ENCODE measurements at places on chromosomes 1 and 21.

GRCh38 chr21:16421965-16422364 lies 692.2 kb downstream of the USP25 start:
- DNase-seq: no peak

GRCh38 chr21:44699502-44700001 lies 2.6 kb downstream of the KRTAP10-12 start:
- DNase-seq: no peak

GRCh38 chr1:167748906-167749305 lies 27.1 kb downstream of the MPZL1 start:
- DNase-seq: no peak

- DNase-seq: no peak
Observed at GRCh38 chr1:51484591-51484990, 34.5 kb downstream of the EPS15 start.

DNA sequence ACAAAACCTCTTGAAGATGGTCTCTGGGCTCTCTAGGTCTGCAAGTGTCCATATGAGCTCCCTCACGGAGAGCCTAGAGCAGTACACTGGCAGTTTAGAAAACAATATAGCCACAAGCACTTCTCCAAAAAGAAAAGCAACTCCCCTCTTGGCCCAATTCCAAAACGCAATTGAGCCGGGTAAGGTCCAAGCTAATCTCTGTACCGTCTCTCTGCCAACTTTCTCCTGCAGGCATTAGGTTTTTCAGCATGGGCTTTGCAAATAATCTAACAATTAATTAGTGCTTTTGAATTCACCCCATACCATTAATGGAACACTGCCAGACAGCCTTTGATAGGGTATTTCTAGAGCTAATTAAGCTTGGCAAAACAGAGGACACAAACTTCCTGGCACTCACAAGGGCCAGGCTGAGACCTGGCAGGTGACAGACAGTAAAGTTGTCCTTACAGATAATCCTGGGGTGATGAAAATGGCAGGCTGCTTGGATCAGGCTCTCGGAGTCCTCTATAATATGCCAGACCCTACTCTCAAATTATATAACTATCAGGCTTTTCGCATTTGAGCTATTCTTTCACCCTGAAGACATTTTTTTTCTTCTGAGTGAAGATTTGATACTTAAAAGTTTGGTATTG lies 39.8 kb downstream of the TGFBR3 start:
- DNase-seq: peak; percentile 66

DNA sequence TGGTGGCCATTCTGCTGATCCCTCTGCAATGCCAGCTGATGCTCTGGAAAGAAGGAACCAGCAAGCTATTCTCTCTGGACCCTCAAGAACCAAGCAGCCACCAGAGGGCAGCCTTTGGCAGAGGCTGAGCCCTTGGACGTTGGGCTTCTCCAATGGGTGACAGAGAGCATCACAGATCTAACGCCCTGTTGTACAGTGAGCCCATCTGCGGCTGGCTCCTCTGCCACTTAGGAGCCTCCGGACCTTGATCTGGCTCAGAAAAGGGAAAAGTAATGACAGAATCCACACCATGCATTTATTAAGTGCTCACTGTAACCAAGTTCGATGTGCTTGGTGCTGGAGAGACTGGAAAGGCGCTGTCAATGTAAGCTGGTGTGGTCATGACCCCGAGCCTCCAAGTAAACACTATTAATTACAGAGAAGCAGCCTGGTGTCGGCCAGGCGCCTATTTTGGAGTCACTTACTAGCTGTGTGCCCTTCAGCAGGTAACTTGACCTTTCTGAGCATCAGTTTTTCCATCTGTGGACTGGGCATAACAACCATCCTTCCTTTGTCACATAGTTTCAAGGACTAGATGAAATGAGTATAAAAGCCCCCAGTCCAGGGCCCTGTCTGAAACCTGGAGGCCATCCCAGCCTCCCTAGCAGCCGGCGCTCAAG lies 34.9 kb downstream of the ECE1 start:
- DNase-seq: peak; percentile 90

GRCh38 chr1:30756545-30757351 lies 826 bp downstream of the LAPTM5 start:
- peak; percentile 82 for DNase-seq

DNA sequence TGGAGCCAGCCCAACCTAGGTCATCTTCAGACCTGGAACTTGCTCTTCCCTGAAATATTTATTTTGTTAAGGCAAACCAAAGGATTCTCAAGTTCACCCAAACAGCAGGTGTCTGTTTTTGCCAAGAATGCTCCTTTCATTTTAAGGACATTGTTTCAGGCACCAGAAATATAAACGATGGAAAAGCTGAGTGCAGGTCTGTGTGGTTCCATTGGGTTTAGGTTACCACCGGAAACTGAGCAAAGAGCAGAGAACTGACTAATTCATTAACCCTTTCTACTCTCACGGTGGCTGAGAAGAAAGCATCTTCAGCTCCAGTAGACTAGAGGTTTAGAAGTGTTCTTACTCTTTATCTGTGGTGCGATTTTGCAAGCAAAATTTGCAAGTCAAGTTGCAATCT lies 38.0 kb upstream of the ZC3H11B start:
- no peak for DNase-seq

GRCh38 chr1:153552335-153552734 lies 3.3 kb upstream of the S100A3 start:
- DNase-seq: no peak

DNA sequence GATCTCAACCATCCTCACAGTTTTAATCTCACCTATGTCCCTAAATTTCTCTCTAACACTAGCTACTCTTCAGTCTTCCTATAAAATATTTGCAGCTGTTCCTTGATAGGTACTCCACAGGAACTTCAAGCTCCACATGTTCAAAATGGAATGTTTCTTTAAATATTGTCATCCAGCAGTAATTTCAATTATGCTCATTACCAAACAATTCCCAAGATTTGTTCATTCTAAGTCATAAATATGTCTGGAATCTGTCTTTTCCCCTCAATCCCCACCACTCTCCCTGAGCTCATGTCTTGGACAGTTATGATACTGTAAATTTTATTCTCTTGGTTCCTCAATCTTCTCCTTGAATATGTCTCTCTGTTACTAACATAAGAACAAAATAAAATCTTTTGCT lies 214.4 kb downstream of the NRIP1 start:
- no peak for DNase-seq

DNA sequence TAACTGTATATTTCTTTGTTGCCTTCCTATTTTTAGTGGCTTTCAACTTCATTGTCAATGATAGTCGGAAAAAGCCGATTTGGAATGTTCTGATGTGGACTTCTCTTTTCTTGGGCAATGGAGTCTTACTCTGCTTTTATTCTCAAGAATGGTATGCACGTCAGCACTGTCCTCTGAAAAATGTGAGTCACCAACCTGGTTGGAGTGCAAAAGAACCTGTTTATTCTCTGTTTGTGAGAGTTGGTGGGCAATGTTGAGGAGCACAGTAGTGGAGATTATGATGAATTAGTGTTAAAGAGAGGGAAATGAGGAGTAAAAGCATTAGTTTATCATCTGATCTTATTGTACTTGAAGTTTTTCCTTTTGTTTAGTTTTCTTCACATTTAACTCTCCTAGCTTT lies 14.5 kb upstream of the AXDND1 start:
- no peak for DNase-seq

DNA sequence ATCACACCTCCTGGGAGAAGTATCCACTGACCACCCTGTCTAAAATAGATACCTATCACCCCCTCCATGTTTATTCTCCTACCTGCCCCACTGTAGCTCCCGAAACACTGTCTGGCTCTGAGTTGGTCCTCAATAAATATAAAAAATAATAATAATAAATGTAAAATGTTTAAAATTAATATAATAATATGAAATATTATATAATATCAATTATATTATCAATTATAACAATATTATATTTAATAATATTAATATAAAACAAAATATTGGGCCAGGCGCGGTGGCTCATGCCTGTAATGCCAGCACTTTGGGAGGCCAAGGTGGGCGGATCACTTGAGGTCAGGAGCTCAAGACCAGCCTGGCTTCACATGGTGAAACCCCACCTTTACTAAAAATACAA lies 52.3 kb upstream of the TIAM1 start:
- DNase-seq: no peak

DNA sequence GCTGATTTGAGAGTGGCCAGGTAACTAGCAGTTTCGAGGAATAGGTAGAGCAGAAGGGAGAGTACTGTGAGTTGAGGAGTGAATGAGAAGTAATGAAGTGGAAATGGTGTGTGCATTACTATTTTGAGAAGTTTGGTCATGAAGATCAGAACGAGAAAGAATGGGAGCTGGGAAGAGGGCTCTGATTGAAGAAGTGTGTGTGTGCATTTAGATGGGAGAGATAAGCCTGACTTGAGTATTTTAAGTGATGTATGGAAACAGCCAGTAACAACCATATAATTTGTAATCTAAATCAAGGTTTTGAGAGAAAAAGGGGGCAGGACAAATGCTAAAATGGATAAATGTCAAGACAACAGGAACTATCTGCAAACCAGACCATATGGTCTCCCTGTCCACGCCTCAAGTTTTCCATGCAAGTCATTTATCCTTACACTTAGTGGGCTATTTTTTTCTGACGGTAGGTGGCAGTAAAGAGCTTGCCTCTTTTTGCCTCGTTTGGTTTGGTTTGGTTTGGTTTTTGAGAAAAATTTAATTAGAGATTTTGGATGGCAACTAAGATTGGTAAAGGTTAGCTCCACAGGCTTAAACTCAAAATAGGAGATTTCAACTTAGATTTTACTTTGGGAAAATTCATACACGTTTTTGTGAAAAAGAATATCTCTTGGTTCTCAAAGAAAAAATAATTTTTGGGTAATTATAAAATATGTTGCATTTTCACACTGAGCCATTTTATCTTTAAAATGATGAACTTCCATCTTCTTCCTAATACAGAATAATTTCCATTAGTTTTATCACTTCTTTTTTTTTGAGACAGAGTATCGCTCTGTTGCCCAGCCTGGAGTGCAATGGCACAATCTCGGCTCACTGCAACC lies 9.5 kb upstream of the B3GALNT2 start:
- no peak for DNase-seq

GRCh38 chr21:33063375-33063883 lies 6.5 kb upstream of the OLIG1 start:
- no peak for DNase-seq

DNA sequence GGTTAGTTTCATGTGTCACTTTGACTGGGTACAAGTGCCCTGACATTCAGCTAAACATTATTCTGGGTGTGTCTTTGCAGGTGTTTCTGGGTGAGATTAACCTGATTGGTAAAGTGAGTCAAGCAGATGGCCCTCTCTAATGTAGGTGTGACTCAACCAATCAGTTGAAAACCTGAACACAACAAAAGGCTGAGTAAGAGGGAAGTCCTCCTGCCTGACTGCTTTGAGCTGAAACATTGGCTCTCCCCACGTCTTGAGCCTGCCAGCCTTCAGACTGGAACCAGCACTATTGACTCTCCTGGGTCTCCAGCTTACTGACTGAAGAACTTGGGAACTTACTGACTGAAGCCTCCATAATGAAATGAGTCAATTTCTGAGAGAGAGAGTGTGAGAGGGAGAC lies 70.0 kb upstream of the C21orf91 start:
- DNase-seq: no peak

- peak; percentile 95 for DNase-seq
Observed at GRCh38 chr1:155255243-155256007, at the start of gene ENTREP3. ENTREP3 (minus strand) TSS chr1:155255483; CDS start chr1:155254877, 606 bp downstream.

DNA sequence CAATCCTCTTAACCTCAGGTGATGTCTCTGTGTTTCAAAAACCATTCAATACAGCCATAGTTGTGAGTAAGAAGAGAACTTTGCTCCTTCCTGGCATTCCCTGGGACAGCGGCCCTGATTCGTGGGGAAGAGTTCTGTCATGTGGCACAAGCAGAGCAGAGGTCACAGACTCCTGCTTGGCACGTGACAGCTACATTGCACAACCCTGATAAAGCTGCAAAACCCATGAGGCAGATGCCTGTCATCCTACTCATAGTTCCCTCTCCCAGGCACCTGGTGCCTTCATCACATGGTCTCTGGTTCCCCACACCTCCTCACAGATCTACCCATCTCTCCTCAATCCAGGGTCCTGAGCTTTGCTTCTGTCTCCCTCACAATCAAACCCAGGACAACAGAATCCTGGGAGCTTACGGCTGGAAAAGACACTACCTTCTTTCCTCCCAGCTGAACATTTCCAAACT lies 70.8 kb downstream of the PLPP3 start:
- DNase-seq: no peak

GRCh38 chr1:153573351-153573750 lies 7.7 kb upstream of the S100A2 start:
- no peak for DNase-seq

GRCh38 chr1:12674358-12674757 lies 30.5 kb downstream of the AADACL4 start:
- no peak for DNase-seq

DNA sequence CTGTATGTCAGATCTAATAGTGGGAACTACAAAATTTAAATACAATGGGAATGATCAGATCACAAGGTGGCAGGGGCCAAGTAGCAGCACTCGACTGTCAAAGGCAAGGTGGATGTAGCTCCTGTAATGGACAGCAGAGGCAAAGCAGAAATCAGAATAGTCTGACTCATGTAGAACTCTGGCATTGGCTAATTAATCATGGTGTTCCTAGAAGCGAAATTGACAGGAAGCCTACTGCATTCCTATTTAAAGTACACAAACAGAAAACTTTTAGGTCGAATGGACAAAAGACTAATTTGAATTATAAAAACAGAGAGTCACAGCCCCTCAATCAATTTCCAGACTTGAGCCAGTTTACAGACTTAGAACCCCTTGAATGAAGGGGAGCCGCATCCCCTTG lies 17.4 kb upstream of the IL12RB2 start:
- DNase-seq: no peak

- DNase-seq: no peak
Observed at GRCh38 chr21:22019766-22020165, 1021.6 kb downstream of the NCAM2 start.
